HuH-7 (cell line): ENCODE measurements at places on chromosomes 7 and 10.

DNA sequence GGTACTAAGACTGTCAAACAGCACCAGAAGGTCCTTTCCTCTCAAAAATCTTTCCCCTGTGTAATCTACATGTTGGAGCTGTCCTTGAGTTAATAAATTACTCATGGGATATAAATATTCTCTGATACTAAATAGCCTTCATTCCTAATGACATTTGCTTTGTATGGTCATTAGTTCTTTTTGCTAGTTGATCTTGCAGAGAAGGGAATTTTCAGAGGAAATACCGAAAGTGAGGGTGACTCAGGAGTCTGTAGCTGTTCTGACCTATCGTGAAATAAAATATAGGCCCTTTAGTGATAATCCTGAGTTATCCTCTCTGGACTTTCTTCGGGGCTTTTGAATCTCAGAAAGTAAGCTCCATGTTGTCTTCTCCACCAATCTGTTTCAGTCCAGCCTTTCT lies 19.4 kb upstream of the CLDN12 start:
- DNase-seq: no peak

- no peak for DNase-seq
Observed at GRCh38 chr10:64036321-64036930, 515.2 kb downstream of the REEP3 start.

DNA sequence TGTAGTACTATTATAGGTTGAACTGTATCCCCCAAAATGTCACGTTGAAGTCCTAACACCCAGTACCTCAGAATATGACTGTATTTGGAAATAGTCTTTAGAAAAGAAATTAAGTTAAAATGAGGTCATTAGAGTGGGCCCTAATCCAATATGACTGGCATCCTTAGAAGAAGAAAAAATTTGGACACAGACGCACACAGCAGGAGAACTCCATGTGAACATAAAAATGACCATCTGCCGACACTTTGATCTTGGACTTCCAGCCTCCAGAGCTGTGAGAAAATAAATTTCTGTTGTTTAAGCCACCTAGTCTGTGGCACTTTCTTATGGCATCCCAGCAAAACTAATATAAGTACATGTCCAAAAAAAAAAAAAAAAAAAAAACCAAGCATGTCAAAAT lies 225.8 kb downstream of the PARD3 start:
- DNase-seq: no peak

GRCh38 chr7:28458732-28459131 lies 46.4 kb downstream of the CREB5 start:
- peak; percentile 12 for DNase-seq

GRCh38 chr7:120207037-120207436 lies 65.9 kb upstream of the KCND2 start:
- DNase-seq: no peak

DNA sequence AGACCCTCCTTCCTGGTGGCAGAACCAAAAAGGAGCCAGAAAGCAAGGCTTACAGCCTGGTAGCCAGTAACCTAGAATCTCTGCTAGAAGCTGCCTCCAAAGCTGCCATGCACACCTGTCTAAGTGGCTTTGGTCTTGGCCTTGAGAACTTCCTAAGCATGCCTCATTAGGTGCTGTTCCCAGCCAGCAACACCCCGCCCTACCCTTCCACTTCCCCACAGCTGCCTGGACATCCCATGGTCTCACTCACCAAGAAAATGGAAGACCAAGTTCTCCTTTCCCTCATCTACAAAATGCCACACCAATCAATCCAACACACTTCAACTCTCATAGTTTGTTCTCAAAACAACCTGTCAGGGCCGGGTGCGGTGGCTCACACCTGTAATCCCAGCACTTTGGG lies 4.2 kb downstream of the PSAP start:
- DNase-seq: no peak

DNA sequence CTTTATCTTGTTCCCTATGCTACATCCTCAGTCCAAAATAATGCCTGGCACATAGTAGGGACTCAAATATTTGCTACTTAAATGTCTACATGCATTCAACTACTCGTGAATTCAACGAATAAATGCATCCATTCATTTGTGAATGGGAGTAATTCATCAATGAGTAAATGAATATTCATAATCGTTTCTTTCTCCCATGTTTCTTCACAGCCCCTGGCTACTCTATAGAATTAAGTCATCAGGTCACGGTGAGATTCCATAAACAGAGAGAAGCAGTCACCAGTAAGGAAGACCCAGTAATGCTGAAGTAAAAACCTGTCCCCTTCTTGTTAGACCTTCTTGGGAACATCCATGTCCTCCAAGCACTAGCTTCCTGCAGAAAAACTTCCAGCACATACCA lies 48.4 kb downstream of the ATE1 start:
- DNase-seq: no peak

- DNase-seq: no peak
Observed at GRCh38 chr10:118953598-118954393, 75.7 kb upstream of the NANOS1 start.

DNA sequence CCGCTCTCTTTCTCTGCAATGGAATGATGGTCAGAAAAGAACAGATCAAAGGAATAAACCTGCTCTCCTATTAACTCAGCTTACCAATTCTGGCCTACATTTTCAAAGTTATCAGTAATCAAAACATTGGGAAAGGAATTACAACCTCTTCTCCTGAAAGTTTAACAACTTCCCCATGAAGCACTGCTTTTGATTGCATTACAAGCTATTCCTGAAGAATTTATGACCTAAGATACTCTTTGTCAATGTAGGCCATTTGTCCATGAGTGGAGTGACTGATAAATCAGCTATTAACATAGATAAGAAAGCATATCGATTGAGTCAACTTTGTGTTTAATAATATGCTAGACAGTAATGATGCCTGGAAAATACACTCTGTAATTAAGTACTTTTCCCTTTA lies 271.7 kb upstream of the C7orf33 start:
- DNase-seq: peak; percentile 39

DNA sequence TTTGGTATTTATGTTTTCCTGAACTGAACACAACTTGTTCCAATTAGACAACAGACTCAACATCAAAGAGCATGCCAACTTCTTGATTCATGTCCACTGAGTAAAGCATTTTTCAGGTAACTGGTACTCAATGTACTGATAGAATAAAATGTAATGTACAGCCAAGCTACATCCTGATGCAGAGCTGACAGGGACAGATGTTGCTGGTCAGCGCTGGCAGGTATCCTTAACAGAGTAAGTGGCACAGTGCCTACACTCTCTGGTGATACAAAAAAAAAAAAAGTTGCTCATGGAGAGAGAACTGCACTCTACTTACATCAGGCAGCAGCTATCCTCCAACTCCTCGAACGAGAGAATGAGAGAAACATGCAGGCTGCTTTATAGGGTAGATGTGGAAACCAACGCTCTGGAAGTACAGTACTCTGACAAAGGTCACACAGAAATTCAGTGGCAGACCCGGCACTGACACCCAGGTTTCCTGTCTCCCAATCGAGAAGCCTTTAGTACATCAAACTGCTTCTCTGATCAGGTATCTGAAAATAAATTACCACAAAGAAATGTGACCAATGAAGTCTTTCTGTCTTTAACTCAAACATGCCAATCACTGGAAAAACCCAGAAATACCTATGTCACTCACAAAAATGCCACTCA lies 4.6 kb downstream of the ITGB1 start:
- DNase-seq: no peak

DNA sequence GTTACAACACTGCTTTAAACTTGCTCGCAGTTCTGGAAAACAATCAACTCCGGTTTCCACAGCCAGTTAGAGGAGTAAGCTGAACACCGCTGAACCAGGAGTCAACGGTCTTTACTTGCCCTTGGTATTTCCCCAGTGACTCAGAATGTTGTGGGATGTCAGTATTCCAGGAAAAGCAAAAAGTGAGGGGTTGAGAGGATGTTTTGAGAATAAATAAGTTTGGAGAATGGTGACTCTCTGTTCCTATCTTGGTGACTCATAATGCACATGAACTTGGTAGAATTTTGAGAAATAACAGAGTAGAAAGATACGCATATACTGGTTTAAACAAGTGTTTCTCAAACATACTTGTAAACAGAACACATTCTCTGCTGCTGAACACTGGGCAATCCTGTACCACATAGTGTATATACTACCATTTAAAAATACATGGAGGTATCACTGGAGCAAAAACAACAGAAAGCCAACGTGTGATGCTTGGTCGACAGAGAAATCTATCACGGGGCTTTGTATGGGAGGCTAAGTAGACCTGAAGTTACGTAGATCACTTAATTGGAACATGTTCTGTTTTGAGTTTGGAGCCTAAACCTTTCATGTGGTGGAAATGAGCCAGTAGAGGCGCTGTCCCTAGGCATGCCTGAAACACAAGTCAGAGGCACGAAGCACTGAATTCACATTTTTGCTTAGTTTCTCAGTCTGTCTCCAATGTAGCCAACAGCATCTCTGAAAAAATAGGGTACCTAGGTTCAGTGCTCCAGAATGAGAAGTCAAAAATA lies 534.3 kb downstream of the PARD3 start:
- DNase-seq: no peak

DNA sequence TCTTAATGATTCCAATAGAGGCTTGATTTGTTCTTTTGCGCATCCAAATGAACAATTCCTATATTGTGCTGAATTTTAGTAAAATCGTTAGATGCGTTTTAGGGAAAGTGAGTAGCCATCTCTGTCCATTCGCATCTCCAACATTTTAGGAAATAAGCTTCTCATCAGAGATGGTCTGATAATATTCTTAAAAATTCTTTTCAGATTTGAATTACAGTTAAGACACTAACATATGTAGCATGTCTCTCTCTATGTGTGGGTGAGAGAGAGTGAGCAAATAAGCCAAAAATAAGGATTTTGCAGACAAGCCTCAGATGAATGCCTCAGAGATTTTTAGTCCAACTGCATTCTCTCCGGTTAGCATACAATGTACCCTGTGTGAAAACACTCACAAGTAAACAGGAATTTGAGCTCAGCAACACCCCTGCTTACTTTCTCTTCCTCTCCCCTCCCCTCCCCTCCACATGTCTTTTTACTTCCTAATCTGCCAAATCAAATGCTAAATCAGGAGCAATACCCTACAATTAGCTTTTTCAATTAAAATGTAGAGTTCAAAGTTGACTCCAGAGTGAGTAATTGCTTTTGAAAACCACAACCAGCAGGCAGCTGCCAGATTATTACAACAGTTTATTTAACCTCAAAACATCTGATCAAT lies 354.4 kb downstream of the CRPPA start:
- no peak for DNase-seq

DNA sequence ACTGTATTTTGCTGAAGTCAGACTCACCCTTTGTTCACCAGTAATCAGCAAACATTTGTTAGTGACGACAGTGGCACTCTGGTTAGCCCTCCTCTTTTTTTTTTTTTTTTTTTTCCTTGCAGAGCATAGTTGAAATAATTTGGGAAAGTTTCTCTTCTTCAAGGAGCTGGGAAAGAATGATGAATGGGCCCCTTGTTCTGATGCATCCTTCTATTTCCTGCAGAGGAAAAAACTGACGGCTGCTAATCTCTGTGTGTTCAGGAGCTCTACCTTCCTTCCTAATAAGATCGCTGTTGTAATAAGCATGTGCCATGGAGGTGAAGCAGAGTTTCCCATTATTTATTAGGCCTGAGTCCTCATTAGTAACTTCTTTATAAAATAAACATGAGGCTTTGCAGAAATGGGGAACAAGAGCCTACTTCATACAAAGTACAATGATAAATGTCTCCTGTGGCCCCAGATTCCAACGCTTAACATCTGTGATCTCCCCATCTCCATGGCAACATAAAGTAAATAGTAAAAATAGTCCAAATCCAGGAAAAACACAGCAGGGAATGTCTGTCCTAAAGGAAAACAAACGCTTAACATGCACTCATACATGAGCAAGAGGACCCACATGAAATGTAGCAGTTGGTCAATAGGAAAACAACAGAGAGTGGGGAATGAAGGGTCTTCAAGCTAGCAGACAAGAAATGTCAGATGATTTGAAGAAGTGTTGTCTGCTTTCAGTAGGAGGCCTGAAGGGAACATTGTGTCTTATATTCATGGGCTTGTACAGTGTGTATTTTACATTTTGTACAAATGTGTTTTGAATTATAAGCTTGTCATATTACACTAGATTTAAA lies 59.1 kb upstream of the CALD1 start:
- DNase-seq: no peak

DNA sequence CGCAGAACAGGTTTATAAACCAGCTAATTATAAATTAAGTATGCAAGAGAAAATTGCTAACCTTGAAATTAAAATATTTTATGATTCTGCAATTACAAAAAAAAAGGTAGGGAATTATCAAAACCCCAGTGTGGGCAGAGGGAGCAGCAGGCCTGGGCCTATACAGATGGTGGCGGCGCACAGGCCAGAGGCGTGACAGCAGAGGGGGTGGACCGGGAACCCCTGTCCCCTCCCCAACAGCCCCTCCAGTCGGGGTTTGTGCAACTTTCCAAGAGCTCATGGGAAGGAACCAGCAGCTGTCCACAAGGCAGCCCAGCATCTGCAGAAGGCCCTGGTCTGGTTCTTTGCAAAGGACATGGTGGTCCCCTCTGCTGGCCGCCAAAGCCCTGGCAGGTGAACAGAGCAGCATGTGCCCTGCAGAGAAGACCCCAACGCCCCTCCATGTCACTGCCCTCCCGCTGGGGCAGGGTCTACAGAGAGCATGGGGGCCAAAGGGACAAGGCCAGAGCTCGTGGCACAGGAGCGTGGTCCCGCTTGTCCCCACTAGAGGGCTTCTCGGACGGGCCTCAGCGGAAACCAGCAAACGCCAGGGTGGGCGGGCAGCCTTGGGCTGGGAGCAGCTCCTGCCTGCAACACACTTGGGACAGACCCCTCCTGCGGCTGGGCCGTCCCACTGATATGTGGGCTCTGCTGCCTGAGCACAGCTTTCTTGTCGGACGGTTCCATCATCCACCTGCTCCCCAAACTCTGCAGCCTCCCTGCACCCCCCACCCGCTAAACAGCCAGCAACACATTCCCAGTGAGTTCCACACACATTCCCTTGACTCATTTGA lies 75.1 kb downstream of the EBF3 start:
- peak; percentile 86 for DNase-seq

DNA sequence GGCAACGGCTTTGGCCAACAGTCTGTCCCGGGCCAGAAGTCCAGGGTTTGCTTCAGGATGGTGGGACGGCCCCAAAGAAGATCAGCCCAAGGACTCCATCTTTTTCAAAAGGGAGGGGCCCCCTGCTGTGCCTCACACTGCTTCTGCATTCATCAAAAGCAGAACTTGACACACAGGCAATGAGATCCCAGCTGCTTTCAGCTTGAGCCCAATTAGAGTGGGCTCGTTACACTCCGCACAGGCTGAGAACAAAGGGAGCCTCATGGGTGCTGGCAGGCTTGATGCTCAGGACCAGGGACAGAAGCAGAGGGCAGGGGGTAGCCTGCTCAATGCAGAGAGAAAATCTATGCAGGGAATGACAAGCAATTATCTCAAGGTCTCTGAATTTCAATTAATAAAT lies 45.5 kb downstream of the VOPP1 start:
- DNase-seq: no peak

- no peak for DNase-seq
Observed at GRCh38 chr10:3872712-3873329, 87.8 kb upstream of the KLF6 start.

- no peak for DNase-seq
Observed at GRCh38 chr10:110425684-110426293, 71.9 kb upstream of the DUSP5 start.

DNA sequence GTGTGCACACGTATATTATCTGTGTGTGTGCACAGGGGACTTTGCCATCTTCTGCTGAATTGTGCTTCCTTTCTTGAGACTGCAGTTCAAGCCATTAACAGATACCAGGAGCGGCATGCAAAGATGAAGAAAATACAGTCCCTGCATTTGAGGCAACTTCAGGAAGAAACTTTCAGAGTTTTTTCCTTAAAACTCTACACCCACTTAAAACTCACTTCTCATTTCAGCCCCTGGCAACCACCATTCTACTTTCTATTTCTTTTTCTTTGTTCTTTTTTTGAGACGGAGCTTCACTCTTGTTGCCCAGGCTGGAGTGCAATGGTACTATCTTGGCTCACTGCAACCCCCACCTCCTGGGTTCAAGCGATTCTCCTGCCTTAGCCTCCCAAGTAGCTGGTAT lies 448.9 kb upstream of the ZMIZ1 start:
- DNase-seq: no peak
